ENCODE measurements at places on chromosomes 13 and 19.

- DNase-seq: no peak
Observed at GRCh38 chr13:104140552-104140951, 1074.3 kb upstream of the SLC10A2 start.

DNA sequence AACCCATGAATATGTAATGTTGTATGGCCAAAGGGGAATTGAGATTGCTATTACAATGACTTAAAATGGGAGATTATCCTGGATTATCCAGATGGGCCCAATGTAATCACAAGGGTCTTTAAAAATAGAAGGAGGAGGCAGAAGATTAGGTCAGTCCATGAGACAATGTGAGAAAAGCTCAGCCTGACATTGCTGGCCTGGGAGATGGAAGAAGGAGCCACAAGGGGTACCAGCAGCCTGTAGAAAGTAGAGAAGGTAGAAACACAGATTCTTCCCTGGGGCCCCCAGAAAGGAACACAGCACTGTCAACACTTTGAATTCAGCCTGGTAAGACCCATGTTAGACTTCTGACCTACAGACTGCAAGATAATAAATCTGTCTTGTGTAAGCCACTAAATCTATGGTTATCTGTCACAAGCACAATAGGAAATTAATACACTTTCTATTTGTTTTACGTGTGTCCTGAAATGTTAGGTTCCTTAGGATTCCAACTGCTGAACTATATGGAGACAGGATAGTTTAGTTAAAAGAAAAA is 132.9 kb upstream of the SERP2 start:
- DNase-seq: no peak

GRCh38 chr19:1261798-1262622 is 7.1 kb upstream of the CIRBP start:
- DNase-seq: no peak

DNA sequence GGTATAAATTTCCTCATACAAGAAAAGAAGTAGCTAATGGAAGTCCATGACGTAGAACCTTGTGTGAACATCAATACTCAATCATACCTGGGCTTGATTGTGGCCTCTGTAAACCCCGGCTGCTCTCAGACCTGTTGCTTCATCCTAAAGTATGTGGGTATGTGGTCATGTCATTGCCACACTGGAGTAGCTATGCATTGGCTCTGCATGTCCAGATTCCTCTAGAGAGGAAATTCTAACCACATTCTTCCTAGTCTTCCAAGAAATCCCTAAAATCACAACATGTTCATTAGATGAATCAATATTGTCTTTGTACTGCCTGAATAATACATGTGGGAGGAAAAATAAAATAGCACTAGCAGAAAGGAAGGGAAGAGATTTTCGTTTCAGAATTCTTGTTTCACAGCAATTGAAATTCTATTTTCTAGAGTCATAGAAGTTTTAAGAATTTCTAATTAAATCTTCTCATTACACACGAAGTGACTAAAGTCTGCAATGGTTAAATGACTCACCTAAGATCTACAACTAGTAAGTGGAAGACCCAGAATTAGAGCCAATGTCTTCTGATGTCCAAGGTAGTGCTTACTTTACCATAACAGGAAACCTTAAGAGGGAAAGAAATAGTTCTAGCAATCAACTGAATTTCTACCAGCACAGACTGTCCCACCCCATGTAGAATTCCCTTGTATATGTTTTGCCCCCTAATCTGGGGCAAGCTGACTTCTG is 28.0 kb downstream of the RXFP2 start:
- DNase-seq: peak; percentile 86

- no peak for DNase-seq
Observed at GRCh38 chr13:84821261-84821660, 939.0 kb upstream of the SLITRK1 start.

- no peak for DNase-seq
Observed at GRCh38 chr19:4103080-4103433, 20.9 kb downstream of the MAP2K2 start.

DNA sequence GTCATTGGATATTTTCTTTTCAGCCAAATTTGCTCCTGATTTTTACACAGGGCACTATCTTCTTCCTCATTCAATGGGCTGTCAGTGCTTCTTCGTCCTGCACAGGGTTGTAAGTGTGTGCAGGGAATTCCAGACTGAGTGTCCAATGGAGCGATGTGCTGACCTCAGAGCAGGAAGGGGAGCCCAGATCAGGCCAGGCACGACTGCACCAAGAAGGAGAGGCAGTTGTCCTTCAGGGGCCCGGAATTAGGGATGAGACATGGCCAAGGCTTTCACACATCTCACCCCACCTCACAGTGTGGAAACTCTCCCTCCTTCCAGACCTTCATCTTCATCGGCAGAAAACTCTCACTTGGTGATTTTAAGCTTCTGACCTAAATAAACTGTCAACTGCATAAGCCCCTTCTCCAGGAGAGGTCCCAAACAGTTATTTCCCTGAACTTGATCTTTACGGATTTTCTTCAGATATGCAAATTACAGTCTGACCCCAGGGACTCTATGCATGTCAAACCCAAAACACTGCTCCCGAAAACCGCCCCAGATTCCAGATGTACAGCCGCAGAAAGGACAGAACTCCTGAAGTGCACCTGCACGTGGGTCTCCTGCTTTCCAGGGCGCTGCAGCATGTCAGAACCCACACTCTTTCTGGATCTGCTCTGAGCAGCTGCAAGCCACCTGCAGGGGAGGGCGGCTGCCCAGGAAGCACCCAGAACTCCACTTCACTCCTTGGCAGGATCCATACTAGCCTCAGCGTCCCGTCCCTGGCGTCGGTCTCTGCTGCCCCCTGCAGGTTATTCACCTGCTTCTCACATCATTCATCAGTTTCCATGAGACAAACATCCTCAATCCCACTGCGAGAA is 625 bp upstream of the ZNF20 start:
- DNase-seq: peak; percentile 44

- DNase-seq: no peak
Observed at GRCh38 chr19:38044267-38045111, 137.5 kb downstream of the SIPA1L3 start.

DNA sequence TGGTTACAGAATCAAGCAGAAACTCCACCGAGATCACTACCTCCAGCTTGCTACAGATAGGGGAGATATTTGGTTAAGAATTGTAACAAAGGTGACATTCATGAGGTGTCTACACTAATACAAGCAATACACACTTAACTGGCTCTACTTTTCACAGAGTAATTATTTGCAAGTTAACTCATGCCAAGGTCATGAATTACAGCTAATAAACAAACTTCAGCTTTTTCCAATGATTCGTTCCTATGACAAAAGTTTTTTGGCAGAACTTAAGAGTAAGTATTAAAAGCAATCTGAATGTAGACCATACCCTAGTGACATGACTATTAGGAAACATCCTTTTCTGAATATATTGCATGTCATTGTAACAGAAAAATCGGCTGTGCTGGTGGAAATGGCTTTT is 72.1 kb downstream of the LHFPL6 start:
- no peak for DNase-seq

GRCh38 chr19:19747357-19748220 is 14.7 kb upstream of the ZNF14 start:
- no peak for DNase-seq

DNA sequence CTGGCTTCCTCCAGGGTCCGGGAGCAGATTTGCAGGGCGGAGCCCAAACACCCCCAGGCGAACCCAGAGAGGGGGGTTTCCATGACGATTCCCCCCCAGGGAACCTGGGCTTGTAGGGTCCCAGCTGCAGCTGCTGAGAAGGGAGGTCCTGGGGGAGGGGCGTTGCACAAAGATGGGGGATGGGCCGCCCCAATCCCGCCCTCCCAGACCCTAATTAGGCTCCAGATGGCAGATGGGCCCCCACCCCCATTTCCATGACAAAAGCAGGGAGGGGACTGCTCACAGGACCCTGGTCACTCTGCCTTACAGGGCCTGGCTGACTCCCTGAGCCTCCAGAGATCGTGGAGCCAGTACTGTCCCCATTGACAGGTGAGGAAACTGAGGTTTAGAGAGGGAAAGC is 15.2 kb downstream of the ELAVL3 start:
- DNase-seq: no peak

DNA sequence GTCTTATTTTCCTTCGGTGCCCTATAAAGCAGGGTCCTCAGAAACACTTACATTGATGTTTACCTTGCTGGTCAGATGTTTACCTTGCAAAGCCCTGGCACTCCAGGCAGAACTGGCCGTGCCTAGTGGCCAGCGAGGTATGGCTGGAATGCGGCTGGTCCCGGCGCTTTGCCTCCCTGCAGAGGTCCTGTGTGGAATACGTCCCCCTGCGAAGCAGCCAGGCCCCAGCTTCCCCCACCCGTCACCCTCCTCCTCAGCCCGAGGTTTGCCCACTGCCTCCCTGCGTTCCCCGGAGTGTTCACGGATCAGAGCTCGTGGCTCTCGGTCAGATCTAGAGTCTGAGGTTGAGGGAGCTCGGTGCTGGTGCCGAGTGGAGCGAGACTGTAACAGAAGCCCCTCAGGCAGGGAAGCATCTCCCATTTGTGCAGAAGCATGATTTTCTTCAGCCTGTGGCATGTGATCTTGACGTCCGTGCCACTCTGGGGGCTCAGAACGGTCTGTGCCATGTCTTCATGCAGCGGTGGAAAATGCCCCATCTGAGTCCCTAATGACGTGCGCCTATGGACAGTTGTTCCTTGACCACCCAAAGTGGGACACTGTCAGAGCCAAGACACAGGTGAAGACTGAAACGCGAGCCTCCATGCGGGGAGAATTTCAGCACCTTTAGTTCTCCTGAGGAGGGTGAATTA is 54.8 kb upstream of the SOX1 start:
- no peak for DNase-seq

DNA sequence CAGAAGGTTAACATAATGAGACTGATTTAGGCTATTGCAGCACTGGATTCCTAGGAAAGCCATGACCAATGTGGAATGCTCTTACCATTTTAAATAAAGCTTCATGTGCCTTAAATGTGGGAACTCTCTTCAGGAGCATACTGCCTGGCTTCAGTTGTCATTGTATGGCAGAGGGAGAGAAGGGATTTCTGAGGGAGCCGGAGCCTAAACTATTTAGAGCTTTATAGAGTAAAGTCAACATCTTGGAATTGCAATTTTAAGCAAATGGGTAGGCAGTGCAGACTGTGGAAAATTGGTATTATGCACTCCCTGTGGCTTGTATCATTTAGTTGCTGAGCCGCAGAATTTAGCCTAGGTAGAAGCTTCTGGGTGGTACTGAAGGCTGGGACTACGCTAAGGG is 2041.4 kb downstream of the PCDH9 start:
- DNase-seq: no peak

GRCh38 chr13:21138561-21138960 is 37.8 kb downstream of the SKA3 start:
- no peak for DNase-seq

DNA sequence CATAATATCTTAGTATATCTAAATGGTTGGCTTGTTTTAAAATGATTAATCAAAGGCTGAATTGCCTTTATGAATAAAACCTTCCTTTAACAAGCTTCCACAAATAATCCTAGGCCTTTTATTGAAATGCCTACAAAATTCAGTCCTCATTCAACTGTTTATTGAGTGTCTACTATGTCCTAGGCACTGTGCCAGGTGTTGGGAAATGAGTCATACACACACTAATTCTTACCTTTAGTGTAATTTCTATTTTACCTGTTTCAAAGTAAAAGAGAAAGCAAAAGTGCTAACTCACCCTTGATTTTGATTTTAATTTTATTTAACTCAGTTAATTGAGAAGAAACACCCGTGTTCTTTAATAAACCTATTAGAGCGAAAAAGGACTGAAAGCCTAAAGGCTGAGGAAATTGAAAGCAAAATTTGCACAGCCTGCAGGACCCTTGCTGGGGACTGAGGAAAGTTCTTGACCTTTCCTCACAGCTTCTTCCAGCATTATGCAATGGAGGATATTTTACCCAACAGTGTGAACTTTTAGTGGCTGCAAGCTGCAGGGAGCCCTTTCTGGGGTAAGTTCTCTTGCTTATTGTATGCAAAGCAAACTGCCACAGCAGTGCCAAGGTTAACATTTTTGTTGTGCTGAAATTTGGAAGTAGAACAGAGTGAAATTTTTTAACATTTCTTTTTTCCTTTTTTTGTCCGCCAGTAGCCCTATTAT is 83.1 kb downstream of the B3GLCT start:
- no peak for DNase-seq
